Neural crest cell (in vitro differentiated cells): ENCODE measurements at places on chromosomes 3 and 15.

GRCh38 chr3:167493244-167493643 lies 19.4 kb upstream of the SERPINI2 start:
- DNase-seq, result peak; percentile 2

DNA sequence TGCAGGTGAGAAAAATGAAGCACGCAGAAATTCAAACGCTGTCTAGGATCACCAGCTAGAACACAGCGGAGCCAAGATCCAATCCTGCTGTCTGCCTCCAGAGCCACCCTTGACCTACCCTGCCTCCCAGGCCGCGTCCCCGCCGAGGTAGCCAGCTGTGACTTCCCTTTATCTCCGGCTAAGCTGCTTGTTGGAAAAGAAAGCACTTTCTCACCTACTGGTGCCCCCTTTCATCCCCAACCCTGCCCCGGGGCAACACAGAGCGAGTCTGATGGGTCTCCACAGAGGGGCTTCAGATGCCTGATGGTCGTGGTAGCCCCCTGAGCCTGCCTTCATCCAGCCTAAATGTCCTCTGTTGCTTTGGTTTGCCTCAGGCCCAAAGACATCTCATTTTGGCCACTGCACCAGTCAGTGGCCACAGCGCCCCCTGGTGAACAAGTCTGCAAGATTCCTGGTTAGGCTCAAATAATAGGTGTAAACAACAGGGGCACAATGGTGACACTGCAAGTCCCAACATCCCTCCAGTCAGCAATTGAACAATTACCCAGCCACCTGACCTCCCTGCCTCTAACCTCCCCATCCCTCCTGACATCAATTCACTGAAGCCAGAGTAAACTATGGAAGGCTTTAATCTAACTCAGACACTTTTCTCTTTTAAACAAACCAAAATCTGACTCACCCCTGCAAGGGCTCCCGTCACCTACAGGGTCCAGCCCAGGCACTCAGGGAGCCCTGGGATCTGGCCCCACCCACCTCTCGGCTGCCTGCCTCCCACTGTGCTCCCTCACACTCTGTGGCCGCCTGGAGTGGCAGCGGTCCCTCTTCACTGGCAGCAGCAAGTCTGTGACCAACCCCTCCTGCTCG lies 27.3 kb upstream of the BCL2L10 start:
- peak; percentile 73 for DNase-seq

- DNase-seq, result no peak
Observed at GRCh38 chr3:4750306-4750968, 228.8 kb upstream of the BHLHE40 start.

- DNase-seq, result no peak
Observed at GRCh38 chr15:100186960-100187359, 154.8 kb downstream of the ADAMTS17 start.

- no peak for DNase-seq
Observed at GRCh38 chr15:70483513-70483912, 279.8 kb downstream of the UACA start.

GRCh38 chr15:47334805-47335535 lies 382.3 kb upstream of the SEMA6D start:
- DNase-seq, result no peak

- DNase-seq, result no peak
Observed at GRCh38 chr3:172804323-172804722, 53.8 kb downstream of the ECT2 start.

- DNase-seq, result no peak
Observed at GRCh38 chr15:65910341-65910740, 41.0 kb downstream of the RAB11A start.

GRCh38 chr3:173711619-173712018 lies 314.1 kb downstream of the NLGN1 start:
- DNase-seq, result no peak

- no peak for DNase-seq
Observed at GRCh38 chr3:51968883-51969678, 1.8 kb upstream of the PCBP4 start.
